ENCODE measurements at places on chromosomes 6 and 20.

DNA sequence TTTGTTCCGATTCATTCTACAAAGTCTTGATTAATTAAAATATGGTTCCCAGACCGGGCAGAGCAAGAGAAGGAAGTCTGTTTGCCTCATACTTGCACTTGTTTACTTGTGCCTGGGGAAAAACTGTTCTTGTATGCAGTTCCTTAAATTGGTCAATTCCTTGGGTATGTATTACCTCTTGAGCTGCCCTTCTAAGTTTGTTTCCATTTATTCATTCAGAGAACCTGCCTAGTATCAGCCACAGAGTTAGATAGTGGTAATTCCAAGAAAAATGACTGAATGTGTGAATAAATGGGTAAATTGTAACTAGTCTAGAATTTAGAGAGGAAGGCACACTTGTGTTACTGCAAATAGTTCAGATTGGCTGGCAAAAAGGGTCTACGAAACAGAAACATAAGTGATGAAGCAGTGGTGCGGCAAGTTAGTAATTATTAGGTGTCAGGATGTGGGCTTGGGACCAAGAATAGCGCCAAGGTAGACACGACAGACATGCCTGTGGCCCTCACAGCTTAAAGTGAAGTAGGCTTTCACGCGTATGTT, 525 bp upstream of the MAK start:
- peak; percentile 40 for DNase-seq

DNA sequence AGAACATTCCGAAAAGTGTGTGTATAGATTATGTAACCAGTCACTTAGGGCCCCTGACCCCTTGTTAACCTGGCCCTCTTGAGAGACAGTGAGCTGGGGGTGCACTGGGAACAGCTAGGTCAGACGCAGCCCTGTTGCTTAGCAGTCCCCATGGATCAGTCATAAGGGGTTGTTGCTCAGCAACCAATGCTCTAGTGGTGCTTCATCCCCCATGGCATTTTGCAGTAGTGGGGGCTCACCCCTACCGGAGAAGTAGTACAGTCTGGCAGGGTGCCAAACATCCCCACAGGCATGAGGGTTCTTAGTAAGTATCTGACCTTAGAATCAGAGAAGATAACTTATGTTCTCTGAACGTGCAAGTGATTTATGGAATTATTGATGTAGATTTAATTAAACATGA, 12.3 kb downstream of the PKIB start:
- no peak for DNase-seq

- DNase-seq = no peak
Measured at GRCh38 chr20:4901031-4901818, 100.1 kb downstream of the SLC23A2 start.

GRCh38 chr6:31579119-31579505, 3.1 kb downstream of the LTB start:
- DNase-seq = no peak

GRCh38 chr6:137863091-137863797, 3.8 kb upstream of the TNFAIP3 start:
- no peak for DNase-seq

- DNase-seq = no peak
Measured at GRCh38 chr20:3227936-3228749, 10.8 kb downstream of the SLC4A11 start.

GRCh38 chr20:21521596-21522480, 8.0 kb upstream of the NKX2-2 start:
- DNase-seq = no peak

- no peak for DNase-seq
Measured at GRCh38 chr20:52500157-52500556, 308.6 kb upstream of the ZFP64 start.

DNA sequence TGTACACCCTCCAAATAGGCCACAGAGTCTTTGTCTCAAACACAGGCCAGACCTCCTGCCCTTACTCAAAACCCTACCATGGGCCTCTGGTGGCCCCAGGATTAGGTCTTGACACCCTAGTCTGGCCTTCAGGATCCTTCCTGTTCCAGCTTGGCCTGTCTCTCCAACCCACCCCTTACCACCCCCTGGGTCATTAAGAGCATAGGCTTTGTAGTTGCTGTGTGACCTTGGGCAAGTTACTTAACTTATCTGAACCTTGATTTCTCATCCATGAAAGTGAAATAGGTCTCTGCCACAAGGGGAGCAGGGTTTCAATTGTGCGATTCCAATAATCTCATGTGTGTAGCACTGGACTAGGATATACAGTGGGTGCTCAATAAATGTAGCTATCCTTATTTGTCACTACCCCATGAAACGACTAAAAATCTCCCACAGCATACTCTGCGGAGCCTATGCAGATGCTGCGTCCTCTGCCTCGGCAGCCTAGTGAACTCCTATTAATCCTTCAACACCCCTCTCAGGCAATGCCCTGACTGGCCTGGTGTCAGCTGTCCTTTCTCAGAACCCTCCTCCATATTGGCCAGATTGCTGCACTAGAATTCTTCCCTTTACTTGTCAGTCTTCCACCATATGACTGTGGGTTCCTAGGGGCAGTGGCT, 39.7 kb upstream of the NOL4L start:
- DNase-seq = no peak

- no peak for DNase-seq
Measured at GRCh38 chr20:21498635-21499034, 15.2 kb downstream of the NKX2-2 start.

DNA sequence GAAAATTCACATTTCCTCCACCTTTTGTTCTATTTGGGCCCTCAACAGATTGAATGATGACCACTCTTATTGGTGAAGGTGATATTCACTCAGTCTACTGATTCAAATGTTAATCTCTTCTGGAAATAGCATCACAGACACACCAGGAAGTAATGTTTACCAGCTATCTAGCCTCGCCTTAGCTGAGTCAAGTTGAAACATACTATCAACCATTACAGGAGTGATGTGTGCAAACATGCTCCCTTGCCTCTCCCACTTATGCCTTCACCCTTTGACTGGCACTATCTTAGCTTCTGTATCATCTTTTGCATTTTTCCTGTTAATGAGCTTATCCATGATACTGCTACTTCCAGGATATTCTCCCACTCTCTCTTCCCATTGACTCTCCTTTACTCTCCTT, 191.9 kb downstream of the CENPW start:
- DNase-seq = no peak

- no peak for DNase-seq
Measured at GRCh38 chr20:36017048-36017951, 48.9 kb downstream of the CNBD2 start.

DNA sequence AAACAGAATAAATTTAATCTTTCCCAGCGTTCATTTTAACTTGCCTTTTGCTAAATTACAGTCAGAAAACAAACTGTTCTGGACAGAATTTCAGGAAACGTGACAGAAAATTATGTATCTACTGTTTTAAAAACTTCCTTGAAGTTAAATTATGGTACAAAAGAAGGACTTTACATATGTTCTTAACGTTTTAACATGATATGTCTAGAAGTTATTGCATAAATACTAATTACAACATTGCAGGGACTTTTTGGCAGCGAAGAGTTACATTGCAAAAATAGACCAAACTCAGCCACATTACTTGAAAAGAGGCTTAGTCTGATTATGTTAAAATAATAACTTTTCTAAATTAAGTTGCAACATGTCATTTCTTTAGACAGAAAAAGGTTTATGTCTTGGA, 142.1 kb upstream of the IMPG1 start:
- no peak for DNase-seq

DNA sequence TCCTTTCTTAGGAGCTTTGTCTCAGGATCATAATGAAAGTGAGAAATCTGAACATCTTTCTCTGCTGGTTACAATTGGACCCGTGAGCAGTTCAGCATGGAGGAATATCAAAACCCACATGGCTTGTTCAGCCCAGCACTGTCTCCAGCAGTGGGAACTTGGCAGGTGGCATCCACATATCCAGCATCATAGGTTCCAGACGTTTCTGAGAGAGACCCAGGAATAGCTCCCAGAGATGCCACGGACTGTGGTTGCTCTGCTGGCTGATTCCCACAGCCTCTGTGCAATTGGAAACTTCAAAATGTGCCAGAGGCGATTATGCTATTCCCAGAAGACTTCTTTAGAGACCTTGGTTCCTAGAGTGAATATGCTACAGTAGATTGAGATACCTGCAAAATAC, 76.4 kb downstream of the PHACTR2 start:
- no peak for DNase-seq

- peak; percentile 66 for DNase-seq
Measured at GRCh38 chr6:32087574-32088486, 21.3 kb downstream of the TNXB start.

- peak; percentile 20 for DNase-seq
Measured at GRCh38 chr20:35093267-35093884, 769 bp upstream of the TRPC4AP start.

DNA sequence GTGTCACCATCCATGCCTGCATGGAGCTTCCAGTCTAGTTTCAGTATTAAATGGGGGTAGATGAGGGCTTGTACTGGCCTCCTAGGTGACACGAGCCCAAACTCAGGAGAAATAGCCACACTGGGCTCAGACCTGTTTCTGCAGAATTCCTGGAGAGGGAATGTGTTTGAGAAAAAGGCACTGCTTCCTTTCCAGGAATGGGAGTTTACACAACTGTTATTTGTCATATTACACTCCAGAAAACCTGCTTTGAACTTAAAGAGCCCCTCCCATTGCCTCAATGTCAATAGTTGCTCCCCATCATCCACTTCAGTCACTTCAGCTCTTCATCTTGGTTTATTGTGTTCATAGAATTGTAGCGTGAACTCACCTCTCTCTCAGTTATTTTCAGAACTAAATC, 151.5 kb downstream of the CFAP61 start:
- no peak for DNase-seq

DNA sequence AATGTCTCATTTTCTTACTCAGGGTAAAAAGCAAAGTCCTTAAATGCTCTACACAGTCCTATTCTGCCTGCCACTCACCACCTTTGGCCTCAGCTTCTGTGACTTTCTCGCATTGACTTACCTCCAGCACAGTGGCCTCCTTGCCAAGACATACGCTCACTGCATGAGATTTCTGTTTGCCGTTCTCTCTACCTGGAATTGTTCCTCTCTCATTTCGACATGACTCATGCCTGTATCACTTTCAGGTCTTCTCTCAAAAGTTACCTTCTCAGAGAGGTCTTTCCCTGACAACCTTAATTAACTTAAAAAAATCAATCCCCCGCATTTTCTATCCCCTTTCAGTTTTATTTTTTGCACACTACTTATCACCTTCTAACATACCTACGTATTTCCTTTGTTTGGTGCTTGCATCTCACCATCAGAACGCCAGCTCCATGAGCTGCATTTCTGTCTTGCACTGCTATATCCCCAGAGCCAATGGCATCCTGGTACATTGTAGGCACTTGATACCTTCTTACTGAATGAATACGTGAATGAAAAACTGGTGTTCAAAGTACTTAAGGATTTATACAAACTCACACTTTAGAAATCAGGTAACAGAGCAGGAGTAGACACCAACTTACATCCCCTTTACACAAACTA, 24.5 kb downstream of the TENT5A start:
- no peak for DNase-seq

DNA sequence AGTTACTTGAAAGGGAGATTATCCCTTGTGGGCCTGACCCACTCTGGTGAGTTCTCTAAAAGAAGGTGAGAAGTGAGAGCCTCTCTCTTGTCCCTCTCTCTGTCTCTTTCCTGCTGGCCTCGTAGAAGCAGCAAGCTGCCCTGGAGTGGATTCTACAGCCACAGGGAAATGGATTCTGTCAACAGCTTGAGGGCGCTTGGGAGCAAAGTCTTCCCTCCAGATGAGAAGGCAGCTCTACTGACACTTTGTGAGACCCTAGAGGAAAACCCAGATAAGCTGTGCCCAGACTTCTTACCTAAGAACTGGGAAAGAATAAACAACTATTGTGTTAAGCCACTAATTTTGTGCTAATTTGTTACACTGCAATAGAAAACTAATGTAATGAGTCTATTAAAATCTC, 39.9 kb downstream of the ANKRD60 start:
- no peak for DNase-seq

DNA sequence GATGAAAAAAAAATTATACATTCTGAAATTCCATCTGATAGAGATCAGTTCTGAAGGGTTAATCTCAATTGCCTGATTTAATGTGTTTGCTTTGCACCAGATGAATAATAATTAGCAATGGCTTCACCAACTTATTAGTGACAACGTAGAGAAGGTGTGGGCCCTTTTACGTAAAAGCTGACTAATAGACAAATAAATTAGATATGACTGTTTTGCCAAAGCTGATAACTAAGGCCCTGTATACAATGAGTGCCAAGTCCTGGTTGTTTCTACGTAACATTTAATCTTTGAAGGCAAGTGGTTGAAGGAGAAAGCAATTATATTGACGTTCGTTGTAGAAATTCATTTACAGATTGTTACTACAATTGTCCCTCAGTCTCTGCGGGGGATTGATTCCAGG, 10.8 kb downstream of the SGK1 start:
- no peak for DNase-seq

GRCh38 chr20:36310215-36310981, 4.3 kb downstream of the DLGAP4 start:
- no peak for DNase-seq

DNA sequence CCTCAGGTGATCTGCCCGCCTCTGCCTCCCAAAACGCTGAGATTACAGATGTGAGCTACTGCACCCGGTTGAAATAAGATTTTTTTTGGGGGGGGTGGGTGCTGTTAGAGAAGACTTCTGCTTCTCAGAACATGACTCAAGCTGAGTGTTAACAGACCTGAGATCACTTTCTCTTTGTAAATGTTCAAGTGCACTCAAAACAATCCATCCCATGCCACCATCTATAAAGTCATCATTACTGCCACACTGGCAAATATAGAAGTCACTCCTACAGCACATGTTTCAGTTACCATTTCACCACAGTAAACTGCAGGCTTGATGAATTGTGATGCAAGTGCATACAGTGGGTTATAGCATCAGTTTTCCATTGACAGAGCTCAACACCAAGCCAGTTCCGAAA, 9.0 kb downstream of the VPS16 start:
- DNase-seq = no peak

DNA sequence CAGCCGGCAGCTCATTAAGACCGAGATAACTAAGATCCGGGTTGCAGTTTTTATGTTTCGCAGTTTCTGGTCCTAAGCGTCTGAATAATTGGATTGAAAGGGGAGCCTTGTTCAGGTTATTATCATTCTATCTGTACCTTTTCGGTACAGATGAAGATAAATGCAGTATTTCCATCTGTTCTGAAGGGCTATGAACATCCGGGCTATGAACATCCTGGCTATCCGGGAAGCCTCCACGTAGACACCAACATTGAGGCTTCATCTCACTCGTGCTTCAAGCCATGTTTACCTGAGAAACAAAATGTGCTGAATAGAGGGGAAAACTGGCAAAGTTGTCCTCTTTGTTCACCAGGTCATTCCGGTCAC, 399 bp upstream of the REPS1 start:
- DNase-seq = no peak

GRCh38 chr6:70072540-70073179, 206.3 kb downstream of the COL19A1 start:
- DNase-seq = no peak

DNA sequence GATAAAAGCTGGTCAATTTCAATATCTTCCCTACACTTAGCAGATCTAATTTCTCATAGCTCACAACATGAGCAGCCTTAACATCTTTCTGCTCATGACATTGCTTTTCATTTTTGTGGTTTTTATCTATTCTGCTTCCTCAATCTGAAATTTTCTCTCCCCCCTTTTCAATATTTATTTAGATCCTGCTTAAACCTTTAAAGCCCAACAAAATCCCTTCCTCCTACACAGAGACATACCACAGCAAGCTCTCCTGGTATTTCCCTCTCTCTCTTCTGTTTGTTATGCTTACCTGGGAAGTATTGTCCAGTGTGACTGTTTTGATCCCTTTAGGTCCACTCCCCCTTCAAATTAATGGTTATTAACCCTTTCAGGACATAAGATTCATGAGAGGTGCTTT, 582.5 kb downstream of the RFPL4B start:
- DNase-seq = no peak

- DNase-seq = no peak
Measured at GRCh38 chr6:99130897-99131873, 183.4 kb upstream of the FBXL4 start.
